ENCODE measurements at places on chromosomes 2 and 18.

DNA sequence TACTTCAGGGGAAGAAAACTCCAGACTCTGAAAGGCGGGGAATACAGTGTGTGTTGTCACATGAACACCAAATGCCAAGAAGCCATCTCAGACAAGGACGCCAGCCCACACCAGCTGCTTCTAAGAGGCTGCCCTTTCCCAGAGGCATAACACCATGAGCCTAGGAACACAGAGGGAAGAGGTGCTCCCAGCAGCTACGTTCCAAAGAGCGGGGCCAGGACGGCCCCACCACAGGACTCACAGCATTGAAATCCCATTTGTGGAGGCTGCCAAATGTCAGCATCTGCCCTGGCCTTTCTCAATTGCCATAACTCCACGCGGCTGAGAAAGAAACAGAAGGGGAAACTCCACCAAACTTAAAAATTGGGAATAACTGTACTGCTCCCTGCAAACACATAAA, 20.1 kb upstream of the ID2 start:
- DNase-seq, result no peak

DNA sequence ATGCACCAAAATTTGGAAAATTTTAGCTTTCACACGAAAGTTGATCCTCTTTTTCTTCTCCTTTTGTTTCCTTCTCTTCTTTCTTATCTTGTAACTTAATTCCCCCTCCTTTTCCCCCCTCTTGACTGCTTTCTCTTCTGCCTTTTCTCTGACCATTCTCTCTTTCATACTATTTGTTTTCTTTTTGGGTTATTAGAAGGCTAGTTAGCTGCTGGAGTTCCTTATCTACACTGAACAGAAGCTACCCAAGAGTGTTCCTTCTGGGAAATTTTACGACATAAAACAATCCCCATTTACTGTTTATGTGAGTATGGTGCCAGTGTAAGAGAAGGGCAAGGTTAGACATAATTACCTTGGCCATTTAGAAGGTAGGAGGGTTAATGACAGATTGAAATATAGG, 218.4 kb upstream of the DTNA start:
- no peak for DNase-seq

DNA sequence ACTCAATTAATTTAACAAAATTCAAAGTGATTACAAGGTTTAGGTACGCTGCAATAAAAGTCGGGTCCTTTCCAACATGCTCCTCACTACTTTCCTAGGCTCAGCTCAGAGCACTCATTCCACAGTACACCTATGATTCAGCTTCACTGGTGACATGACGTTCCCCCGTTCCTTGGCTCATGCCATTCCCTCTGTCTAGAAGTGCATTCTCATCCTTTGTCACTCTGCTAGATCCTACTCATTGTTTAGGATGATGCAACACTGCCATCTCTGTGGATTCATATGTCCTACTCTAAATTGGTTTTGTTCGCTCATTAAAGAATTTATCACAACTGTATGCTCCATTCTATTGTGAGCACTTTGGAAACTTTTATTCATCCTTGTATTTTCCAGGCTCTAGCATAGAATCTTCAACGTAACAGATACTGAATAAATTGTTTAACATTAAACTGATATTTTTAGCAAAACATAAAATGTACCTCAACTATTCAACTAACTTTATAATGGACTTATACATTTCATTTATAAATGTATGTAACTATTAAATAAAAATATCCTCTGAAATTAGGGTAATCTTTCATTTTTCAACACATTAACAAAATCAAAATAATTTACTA, 78.6 kb downstream of the FAM228A start:
- DNase-seq, result no peak

- DNase-seq, result no peak
Observed at GRCh38 chr2:239162976-239163687, 237.7 kb downstream of the HDAC4 start.

DNA sequence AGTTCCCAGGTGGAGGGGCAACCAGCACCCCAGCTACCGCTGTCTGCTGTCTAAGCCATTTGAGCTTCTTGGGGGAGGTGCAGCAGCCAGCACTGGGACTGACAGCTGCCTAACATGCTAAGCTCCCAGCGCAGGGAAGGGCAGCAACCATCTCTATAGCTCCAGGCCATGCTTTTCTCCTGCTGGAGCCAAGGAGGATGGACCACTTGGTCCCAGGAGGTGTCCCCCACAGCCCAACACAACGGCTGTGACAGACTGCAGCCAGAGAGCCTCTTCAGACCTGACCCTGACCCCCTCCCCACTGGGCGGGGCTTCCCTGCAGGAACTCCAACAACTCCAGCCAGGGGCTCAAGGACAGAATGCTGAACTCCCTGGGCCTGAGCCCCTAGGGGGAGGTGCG, 370.6 kb upstream of the REG3G start:
- DNase-seq, result no peak

Measured in stimulated activated CD4-positive, alpha-beta T cell treated with anti-CD3 and anti-CD28 coated beads, Interleukin-12 subunit alpha, Interleukin-12 subunit beta, amount 100 ng/mL, for 24 hours (primary cell).